B cell (primary cell): ENCODE measurements at places on chromosomes 2 and 18.

DNA sequence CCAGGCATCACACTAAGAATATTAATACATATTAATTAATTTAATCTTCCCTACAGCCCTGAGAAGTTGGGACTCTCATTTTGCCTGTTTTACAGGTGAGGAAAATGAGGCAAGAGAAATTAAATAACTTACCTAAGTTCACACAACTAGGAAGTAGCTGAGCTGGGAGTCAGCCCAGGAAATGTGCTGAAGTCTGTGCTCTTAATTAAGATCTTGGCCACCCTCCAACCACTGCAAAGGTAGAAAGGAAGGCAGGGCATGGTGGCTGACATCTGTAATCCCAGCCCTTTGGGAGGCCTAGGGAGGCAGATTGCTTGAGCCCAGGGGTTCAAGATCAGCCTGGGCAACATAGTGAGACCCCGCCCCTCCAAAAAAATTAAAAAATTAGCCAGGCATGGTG lies 12.9 kb upstream of the MGAT4A start:
- no peak for DNase-seq

GRCh38 chr2:69046221-69046662 lies 33.3 kb downstream of the ANTXR1 start:
- DNase-seq: no peak

DNA sequence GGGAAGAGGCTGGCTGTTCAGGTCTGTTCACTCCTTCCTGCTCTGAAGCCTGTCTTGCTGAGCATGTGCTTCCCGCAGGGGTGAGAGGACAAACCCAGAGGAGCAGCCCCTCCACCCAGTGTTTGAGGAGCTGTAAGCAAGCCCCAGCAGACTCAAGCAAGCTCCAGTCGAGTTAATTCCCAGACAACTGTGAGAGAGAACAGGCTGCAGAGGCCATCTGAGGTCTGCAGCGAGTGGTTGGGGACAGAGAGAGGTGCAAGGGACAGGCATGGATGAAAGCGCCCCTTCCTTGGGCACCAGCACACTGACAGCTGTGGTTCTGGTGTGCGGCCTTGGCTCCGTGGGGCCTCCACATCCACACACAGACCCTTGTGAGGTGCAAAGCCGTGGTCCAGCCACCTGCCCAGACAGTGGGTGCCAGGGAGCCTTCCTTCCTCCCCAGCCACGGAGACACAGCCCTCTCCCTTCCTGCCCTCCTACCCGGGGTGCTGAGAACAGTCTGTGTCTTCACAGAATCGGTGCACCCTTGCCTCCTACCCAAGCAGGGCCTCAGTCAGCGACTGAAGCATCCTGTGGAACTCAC lies 36.2 kb downstream of the MAL start:
- DNase-seq: no peak

DNA sequence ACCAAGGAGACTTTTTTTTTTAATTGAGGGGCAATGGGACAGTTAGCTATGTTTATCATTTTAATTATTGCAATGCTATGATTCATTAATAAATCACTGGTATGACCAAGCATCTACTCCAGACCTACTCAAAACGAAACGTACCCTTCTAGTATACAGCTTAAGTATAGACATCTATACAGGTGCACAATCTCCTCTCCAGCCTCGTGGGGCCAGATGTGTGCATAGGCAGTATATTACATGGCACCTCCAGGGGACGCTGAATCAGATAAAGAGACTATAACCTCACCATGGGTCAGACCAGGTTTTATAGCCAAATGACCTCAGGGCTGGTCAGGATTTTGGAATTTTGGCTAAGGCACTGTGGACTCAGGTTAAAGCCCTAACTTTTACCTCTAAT lies 86.6 kb downstream of the SS18 start:
- no peak for DNase-seq

DNA sequence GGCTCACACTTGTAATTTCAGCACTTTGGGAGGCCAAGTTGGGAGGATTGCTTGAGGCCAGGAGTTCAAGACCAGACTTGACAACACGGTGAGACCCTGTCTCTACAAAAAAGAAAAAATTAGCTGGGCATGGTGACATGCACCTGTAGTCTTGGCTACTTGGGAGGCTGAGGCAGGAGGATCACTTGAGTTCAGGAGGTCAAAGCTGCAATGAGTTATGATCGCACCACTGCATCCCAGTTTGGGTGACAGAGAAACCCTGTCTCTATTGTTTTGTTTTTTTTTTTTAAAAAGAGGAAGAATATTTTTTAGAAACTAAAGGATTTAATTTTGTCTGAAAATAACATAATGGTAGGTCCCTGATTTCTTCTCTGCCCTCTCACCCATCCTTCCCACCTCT lies 79.4 kb upstream of the TMEM200C start:
- DNase-seq: no peak
